ENCODE measurements at places on chromosomes 11 and 22.

GRCh38 chr11:128803449-128804245, 63.4 kb downstream of the KCNJ1 start:
- DNase-seq, result no peak

- no peak for DNase-seq
Measured at GRCh38 chr11:80104191-80104590, 663.4 kb upstream of the TENM4 start.

DNA sequence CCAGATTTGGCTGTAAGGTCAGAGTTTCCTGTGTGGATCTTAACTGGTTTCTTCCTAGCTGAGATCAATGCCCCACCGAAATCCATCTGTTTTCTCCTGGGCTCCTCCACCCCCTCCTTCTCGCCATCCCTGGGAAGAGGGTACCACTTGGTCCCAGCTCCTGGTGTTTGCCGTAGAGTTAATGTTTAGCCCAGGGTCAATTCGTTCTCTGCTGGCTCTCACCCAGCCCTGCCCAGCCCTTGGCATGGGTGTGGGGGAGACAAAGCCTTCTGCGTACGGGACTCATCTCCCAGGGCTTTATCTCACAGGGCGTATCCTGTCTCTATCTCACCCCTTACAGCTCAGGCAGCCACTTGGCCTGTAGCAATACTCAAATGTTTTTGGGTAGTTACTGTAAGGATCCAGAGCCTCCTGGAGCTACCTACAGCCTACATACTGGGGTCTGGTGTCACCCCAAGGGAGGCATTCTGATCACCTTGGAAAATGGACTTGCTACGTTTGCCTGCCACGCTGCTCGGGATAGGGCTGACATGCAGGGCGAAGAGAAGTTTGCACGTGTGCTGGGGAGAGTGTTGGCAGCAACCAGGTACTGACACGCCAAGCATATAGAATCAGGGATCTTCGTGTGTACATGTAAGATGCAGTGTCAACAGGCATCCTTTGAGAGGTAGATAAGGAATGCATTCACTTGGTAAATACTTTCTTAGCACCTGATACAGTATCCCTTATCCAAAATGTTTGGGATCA, 66.1 kb downstream of the SCN3B start:
- DNase-seq, result no peak

GRCh38 chr11:120612513-120613263, 101.1 kb downstream of the GRIK4 start:
- DNase-seq, result no peak

DNA sequence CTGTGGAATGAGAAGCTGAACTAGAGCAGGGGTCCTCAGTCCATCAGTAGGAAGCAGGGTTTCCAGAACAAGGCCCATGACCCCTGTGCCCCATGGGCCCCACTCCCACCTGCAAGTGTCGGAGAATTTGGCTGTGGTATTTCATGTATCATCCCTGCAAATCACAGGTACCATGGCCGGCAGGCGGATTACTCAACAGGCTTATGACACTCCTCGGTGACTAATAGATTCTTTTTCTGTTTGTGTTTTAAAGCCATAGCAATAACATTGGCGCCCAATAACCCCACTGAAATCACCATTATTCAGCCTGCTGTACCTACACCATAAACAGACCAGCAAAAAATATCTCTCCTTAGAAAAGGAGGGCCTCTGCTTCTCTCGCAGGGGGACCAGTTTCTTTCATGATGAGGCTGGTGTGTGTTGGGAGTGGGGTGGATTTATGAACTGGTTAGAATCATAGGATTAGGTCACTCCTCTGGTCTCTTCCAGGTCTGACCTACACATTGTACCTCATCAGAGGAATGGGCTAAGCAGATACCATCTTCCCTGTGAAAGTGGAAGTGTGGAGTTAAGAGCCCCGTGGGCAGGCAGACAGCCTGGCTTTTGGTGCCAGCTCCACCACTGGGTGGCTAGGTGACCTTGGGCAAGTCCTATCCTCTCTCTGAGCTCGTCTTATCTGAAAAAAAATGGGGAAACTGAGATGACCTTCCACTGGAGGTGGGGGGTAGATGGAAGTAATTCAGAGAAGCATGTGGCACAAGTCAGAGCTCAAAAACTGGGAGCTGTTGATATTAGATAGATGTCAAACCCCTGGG, 60.2 kb upstream of the WNT11 start:
- DNase-seq, result peak; percentile 25

DNA sequence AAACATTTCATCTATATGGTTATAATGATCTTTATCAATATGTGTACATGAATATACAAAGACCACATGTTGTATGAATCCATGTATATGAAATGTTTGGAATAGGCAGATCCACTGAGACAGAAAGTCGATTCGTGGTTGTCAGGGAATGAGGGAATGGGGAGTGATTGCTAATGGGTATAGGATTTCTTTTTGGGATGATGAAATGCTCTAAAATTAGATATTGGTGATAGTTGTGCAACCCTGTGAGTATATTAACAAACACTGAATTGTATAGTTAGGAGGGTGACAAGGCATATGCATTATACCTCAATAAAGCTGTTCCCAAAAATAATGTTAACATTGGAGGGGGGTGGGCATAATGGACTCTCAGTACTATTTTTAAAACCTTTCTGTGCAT, 5.0 kb upstream of the PTPMT1 start:
- no peak for DNase-seq

DNA sequence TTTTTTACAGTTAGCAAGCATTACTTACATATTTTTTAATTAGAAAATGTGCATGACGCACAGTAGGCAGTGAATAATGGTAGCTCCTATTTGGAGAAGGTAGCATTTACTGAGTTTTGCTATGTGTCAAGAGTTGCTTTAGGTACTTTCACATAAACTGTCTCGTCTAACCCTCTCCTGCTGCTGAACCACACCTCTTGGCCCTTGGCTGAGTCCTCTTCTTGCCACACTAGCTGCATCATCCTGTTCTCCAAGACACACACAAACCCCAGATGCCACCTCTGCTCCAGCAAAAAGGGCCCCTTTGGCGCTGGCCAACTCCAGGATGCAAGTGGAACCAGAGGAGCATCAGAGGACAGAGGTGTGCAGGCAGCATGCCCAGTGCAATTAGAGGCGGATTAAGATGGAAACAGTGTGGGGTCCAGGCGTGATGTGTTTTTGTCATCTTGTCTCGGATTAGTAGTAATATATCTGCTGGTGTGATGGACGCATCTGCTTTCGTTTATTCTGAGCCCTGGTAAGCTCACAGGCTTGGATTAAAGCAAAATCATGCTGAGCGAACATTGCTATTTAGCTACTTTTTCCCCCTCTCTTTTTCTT, 367.0 kb upstream of the CADM1 start:
- no peak for DNase-seq

DNA sequence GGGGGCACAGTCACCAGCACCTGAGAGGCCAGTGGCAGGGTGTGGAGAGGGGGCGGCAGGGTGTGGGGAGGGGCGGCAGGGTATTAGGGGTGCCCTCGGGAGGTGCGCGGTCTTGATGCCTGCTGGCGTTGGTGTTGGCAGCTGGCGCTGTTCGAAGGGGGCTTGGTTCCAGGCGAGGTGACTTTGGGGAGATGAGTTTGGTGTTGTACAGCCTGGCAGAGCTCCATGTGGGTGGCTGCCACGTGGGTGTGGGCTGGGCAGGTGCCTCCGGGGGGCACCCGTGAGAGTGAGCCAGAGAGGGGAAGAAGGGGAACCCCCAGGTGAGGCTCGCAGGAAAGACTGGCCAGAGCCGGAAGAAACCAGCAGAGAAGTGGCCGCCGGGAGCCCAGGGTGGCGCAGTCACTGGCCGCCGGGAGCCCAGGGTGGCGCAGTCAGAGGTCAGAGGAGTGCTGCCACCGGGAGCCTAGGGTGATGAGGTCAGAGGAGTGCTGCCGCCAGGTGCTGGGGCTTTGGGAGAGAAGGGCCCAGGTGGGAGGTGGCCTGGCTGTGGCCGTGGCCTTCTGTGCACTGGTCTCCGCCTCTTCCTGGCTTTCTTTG, 44.7 kb downstream of the MUC6 start:
- no peak for DNase-seq

- DNase-seq, result no peak
Measured at GRCh38 chr11:44566952-44567875, 1.8 kb downstream of the CD82 start.

- DNase-seq, result no peak
Measured at GRCh38 chr22:29309332-29310064, 3.0 kb downstream of the GAS2L1 start.

DNA sequence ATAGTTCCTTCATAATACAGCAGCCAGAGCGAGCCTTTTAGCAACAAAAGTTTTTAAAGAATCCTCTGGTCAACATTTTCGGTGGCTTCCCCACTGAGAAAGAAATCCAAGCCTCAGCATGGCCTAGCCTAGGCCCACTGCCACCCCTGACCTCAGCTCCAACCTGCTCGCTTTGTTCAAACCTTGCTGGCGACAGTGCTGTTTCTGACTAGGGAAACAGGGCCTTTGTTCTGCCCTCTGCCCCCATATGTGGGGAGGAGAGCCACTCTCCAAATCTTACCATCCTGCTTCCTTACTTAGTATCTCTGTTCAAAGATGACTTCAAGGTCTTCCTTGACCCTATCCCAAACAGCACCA, 95.8 kb downstream of the CCDC83 start:
- no peak for DNase-seq

DNA sequence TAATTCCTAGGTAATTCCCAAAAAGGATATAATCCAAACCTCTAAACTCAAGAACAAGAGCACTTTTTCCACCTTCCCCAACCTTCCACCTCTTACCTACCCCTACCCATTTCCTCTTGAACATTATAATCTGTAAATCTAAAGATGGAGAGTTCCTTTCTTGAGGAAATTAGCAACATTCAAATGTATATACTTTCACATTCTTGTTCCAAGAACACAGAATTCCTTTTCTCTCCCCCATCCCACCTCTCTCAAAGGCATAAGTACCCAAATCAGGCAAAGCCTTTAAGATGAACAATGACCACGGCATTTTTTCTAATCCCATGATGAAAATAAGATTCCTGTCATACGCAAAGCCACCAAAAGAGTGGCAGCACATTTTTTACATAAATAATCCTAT, 18.3 kb downstream of the RRAS2 start:
- DNase-seq, result no peak

DNA sequence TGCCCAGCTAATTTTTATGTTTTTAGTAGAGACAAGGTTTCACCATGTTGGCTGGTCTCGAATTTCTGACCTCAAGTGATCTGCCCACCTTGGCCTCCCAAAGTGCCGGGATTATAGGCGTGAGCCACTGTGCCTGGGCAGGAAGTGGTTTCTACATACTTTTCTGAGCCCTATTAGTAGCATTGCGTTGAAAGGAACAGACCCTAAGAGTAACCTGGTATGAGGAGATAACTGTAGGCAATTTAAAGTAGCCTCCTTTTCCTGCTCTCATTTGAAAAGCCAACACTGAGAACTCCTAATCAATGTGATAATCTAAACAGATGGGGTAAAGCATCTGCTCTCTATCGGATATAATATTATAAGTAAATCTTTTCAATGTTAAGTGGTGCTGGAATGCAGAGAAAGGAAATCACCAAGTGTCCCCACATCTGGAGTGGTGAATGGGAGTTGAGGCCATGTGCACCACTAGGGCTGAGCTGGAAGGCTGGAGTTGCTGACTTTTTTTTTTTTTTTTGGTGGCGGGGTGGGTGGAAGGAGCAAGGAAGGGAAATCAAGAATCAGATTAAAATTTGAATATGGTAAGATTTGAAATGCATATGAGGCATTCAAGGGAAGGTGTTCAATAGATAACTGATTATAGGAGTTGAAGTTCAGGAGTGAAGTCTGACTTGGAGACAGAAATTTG, 20.7 kb downstream of the PDHX start:
- DNase-seq, result no peak

DNA sequence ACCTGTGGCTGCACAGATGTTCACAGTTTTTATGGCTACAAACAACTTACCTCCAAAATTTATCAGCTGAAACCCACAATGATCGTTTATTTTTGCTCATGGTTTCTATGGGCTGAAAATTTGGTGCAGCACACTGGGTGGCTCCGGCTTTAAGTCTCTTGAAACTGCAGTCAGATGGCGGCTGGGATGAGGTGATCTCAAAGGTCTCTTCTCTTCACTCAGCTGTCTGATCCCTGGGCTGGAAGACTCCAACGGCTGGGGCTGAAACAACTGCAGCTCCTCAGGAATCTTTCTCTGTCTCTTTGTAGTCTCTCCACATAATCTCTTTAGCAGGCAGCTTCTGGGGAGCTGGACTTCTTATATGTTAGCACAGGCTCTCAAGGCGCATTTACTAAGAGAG, 117.3 kb upstream of the FAT3 start:
- no peak for DNase-seq

GRCh38 chr11:83459798-83460197, 173.6 kb upstream of the CCDC90B start:
- DNase-seq, result no peak

- DNase-seq, result no peak
Measured at GRCh38 chr11:106304274-106304673, 226.8 kb downstream of the AASDHPPT start.

GRCh38 chr11:100821198-100821597, 134.1 kb downstream of the ARHGAP42 start:
- DNase-seq, result no peak

- DNase-seq, result no peak
Measured at GRCh38 chr11:13367115-13367514, 89.5 kb downstream of the BMAL1 start.

DNA sequence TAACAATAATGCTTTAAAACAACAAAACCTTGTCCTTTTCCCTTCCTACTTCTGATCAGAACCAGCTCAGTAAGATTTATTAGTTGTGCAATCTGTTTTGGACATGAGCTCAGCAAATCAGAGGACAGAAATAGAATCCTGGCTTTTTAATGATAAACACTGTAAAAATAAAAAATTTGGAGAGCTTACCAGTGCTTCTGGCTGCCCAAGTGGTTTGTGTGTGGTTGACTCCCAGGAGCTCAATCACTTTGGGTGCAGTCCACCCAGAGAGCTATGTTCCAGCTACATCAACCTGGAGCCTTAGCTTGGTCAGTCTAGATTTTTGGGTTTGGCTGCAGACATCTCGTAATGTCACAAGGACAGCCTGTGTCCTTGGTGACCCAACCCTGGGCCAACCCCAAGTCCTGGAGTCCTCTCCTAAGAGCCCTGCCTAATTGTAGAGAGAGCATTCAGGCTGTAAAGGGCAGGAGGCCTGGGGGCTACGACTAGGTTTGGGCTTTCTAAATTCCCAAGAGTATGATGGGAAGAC, 28.5 kb downstream of the CD44 start:
- no peak for DNase-seq

- no peak for DNase-seq
Measured at GRCh38 chr11:11841116-11841722, 553 bp upstream of the USP47 start.

- no peak for DNase-seq
Measured at GRCh38 chr11:122755409-122755808, 82.9 kb upstream of the CRTAM start.

GRCh38 chr22:32590556-32590955, 115.9 kb downstream of the FBXO7 start:
- DNase-seq, result no peak

DNA sequence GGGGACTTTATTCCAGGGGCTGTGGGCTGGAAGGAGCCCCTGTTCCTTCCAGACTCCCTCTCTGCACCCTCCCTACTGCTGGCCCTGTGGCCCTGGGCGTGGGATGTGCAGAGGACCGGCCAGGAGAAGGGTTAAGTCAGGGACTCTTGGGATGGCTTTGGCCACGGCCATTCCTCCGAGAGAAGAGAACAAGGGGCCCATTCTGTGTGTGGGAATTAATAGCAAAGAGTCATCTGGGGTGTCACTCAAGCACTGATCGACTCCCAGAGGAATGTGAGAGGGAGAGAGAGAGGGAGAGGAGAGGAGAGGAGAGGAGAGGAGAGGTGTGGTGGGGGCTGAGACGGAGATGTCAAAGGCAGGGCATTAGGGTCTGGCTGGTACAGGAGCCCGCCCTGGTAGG, 14.2 kb upstream of the SOX10 start:
- DNase-seq, result no peak

- DNase-seq, result peak; percentile 89
Measured at GRCh38 chr11:65651589-65652510, 10.9 kb downstream of the RELA start.

Data from T47D (cell line).